RPMI8226 (cell line): ENCODE measurements at places on chromosomes 13 and 19.

DNA sequence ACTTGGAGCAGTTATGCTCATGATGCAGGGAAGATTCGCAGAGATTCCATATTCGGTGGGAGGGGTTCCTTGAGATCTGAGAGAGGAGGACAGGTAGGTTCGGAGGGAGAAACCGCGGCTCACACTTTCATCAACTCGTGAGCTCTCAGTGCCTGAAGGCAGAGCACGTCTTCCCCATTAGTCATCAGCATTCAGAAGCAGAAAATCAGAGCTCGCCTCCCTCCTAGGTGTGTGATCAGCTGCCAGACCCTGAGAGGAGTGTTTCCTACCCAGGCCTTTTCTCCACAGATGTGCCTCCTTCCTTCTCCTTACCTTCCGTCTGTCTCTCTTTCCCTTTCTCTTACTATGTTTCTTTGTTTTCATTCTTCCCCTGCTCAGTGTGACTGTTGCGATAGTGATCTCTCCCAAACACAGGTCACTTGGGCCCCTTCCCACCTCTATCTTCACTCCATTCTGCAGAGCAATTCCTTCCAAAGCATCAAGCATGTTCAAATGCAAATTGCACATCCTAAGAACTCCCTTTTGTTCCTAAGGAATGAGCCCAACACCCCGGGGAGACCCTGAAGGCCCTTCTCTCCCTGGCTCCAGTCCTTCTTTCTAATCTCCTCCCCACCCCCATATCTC is 389.5 kb downstream of the UQCRFS1 start:
- DNase-seq, result no peak

DNA sequence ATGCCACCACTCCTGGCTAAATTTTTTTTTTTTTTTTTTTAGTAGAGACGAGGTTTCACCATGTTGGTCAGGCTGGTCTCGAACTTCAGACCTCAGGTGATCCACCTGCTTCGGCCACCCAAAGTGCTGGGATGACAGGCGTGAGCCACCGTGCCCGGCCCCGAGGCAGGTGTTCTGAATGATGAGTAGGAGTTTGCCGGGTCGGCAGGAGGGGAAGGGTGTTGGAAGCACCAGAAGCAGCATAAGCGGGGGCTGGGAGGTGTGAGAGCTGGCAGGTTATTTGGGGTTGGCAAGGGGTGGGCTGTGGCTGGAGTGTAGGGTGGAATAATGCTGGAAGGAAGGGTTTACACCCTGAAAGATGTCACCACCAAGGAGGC is 1.8 kb downstream of the SPPL2B start:
- no peak for DNase-seq

DNA sequence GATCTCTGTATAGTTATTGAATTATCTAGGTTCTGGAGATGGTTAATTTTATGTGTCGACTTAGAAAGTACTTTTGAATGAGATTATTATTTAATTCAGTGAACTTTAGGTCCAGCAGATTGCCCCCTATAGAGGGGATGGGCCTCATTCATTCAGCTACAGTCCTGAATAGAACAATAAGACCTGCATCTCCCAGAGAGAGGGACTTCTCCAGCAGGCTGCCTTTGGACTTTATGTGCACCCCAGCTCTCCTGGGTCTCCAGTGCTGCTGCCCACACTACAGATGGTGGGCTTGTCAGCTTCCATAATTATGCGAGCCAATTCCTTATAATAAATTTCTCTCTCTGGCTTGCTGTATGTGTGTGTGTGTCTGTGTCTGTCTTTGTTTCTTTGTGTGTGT is 39.3 kb upstream of the KL start:
- no peak for DNase-seq

GRCh38 chr13:71492346-71492871 is 374.6 kb downstream of the DACH1 start:
- no peak for DNase-seq
